Fibroblast of gingiva (primary cell): ENCODE measurements at places on chromosomes 2 and 18.
A peak's percentile ranks its signal among the peaks of the same experiment; 100 is the strongest.

- no peak for DNase-seq
These were observed 162.1 kb downstream of the SEPTIN10 start for GRCh38 chr2:109451671-109452070.

GRCh38 chr2:1599301-1600085, 144.8 kb downstream of the PXDN start:
- DNase-seq, result no peak

- no peak for DNase-seq
These were observed 40.3 kb downstream of the CLASP1 start for GRCh38 chr2:121608967-121609366.

DNA sequence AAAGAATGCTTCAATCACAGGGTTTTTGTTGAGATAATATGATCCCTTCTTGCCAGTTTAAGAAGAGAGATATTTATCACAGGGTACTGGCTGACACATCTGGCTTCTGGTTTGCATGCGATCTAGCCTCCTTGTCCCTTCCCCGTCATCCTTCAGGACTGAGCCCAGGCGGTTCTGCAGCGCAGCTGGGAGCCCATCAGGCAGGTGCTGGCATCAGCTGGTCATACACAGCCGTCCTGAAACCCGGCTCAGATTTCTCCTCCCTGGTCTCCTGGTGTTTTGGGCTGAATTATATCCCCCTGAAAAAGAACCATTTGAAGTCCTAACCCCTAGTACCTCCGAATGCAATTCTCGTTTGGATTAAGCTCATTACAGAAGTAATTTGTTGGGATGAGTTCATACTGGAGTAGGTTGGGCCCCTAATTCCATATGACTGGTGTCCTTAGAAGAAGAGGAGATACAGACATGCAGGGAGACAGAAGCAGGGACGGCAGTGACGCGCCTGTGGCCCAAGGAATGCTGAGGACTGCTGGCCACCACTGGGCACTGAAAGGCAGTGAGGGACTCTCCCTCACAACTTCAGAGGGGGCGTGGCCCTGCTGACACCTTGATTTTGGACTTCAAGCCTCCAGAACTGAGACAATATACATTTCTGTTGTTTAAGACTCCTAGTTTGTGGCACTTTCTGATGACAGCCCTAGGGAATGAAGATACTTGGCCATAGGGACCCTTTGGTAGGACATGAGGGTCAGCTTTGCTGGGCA, 83.9 kb upstream of the ODC1 start:
- no peak for DNase-seq

GRCh38 chr2:55301277-55301676, 32.2 kb upstream of the MTIF2 start:
- DNase-seq, result no peak

DNA sequence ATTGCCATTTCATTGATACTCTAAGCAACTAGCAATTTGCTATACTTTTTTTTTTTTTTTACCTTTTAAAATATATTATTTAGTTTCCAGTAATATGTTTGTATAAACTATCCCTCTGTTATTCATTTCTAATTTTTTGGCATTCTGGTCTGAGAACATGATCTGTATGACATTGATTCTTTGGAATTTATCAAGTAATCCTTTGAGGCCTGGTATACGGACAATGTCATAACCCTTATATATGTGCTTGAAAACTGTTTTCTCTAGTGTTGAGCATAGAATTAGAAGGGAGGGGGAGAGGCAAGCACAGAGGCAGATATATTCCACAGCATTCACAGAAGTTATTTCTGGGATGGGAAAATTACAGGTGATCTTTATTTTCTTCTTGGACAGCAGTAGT, 48.2 kb upstream of the POLE4 start:
- DNase-seq, result no peak

DNA sequence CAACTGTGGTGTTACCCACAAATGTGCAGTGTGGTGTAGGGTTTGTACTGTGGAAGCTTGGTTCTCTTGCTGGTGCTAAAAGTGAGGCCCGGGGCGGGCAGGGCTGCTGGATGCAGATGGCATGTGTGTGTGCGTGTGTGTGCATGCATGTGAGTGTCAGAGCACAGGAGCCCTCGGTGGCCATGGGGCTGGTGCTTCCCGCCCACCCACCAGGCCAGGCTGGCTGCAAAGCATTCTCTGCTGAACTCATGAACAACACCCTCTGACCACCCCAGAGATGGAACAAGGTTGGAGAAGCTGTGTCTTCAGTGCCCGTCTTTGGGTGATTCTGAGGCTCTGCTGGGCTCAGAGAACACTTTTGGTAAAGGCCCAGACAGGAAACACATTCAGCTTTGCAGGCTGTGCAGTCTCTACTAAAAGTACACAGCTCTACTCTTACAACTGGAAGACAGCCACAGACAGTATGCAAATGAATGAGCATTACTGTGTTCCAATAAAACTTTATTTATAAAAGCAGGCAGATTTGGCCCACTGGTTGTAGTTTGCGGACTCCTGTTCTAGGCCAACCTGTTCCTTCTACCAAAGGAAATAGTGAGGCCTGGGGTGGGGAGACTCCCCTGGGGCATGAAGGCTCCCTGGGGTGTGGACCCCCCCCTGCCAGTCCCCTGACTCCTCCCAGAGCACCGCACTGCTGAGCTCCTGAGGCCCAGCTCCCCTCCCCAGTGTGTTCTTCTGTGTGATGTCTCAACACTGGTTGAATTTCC, 225.3 kb upstream of the HDAC4 start:
- DNase-seq, result no peak

DNA sequence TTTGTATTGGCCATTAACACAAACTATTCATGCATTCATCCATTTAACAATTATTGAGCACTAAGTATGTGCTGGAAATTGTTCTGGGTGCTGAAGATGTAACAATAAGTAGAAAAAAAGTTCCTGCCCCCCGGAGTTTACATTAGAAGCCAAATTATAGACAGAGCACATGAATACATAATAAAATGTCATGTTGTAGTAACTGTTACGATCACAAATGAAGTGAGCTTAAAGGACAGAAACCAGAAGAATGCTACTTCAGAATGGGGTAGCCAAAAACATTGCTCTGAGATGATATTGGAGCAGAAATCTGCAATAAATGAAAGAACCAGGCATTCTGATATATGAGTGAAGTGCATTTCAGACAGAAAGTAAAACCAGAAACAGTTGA, 256.0 kb upstream of the SETBP1 start:
- no peak for DNase-seq

- no peak for DNase-seq
These were observed 618 bp downstream of the POLR2D start for GRCh38 chr2:127857265-127857808.

DNA sequence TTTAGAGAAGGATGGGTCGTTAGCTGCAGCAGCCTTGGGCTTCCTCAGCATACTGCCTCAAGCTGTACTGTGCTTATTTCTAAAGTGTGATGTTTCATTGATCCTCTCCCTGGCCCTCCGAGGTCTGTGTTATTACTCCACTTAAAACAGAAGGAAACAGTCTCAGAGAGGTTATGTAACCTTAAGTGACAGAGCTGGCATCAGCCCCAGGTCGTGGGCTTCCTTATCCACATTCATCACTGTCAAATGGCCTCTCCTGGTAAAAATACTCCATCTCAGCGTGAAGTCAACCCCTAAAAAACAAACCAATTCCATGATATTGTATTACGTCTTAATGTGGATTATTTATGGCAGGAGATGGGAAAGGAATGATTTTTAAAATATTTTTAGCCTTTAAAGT, 153.3 kb upstream of the NOSTRIN start:
- DNase-seq, result no peak

- DNase-seq, result no peak
These were observed 66.9 kb downstream of the ACVR1 start for GRCh38 chr2:157809212-157809611.

DNA sequence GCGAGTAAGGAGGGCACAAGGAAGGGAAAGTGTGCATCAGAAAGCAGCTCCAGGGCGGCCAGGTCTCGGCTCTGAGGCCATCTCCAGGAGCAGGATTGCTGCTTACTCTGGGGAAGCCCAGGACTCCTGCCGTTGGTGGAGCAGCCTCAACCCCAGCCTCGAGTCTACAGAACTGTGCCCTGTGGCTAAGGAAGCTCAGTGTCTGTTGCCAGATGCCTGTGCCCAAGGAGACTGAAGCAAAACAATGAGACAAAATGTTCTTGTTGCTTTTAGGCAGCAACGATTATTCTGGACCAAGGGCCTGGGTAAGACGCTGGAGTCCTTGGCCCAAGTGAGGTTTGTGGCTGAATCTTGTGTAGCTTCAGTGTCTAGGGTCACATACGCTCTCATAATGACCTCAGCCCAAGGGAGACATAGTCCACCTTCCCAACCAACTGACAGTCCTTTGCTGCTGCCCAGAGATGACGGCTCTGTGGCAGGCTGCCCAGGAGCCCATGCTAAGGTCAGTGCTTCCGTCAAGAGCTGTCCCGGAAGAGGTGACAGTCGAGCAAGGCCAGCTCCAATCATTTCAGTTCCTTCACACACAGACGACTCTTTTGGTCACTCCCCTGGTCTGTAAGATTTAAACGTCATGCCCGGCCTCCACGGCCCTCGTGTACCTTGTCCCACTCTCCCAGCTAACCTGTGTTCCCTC, 223.8 kb downstream of the TTC32 start:
- peak; percentile 9 for DNase-seq

GRCh38 chr2:6992794-6993228, 75.6 kb downstream of the RNF144A start:
- no peak for DNase-seq

DNA sequence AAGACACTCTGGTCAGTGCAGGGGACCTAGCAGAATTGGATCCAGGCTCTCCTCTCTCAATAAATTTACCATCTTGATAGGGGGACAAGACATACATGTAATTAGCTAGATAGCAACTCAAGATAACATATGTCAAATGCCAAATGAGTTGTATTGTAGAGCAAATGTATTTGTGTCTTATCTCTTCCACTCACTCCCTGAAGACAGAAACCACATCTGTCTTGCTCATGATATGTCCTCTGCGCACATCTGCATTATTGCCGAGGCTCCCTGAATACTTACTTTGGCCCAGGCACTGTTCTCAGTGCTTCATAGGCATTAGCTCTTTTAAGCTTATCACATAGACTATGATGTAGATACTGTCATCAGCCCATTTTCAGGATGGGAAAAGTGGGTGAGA, 122.9 kb upstream of the GATA6 start:
- no peak for DNase-seq

DNA sequence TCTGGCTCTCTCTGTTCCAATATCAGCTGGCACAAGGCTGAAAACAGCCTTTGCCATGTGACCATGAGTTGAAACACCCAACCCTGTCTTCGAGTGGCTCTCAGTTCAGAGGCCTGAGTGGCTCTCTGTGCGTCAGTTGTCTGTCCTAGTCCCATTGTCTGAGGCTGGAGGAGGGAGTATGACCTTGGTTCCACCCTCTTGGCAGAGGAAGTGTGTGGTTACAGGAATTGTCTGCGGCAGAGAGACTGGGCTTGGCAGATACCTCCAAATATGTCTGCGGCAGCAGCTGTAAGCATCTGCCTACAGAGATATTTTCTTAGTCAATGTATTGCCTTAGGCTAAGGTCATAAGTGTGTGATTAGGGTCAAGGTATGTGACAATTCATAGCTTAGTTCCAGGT, 32.6 kb downstream of the CNGA3 start:
- peak; percentile 31 for DNase-seq

DNA sequence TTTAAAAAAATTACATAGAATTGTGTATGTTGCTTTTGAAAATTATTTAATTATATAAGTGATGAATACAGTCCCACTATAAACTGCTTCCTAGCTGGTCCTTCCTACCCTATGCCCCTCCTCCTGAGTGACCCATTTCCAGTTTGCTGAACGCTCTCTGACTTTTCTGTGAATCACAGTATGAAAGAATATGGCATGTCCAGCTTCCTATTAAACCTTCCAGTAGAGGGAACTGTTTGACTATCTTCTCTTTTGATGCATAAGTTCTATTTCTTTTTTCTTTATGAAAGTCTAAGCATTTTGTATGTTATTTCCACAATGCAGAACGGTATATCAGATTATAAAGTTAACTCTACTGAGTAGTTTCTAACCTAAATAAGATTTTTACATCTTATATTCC, 41.3 kb downstream of the PSMG2 start:
- peak; percentile 68 for DNase-seq

- DNase-seq, result no peak
These were observed 61.1 kb upstream of the IGFBP5 start for GRCh38 chr2:216756435-216756834.

- DNase-seq, result no peak
These were observed 773.0 kb upstream of the HS6ST1 start for GRCh38 chr2:129091620-129092019.

GRCh38 chr18:34729740-34730355, 19.8 kb downstream of the DTNA start:
- peak; percentile 34 for DNase-seq

DNA sequence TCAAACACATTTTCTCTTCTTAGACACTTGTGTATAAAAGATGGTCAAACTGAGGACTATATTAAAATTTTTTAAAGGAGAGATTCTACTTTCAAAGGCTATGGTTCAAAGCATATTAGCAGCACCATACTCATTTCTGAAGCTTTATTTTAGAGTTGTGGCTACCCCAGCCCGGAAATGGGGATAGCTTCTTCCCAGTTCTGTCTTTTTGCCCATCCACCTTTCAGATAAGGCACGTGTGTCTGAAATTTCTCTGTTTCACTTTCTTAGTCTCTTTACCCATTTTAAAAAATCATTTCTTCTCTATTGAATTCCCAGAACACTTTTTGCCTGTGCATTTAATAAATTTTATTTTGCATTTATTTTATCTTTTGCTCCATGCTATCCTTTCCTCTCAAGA, 431.5 kb downstream of the RNF144A start:
- no peak for DNase-seq

DNA sequence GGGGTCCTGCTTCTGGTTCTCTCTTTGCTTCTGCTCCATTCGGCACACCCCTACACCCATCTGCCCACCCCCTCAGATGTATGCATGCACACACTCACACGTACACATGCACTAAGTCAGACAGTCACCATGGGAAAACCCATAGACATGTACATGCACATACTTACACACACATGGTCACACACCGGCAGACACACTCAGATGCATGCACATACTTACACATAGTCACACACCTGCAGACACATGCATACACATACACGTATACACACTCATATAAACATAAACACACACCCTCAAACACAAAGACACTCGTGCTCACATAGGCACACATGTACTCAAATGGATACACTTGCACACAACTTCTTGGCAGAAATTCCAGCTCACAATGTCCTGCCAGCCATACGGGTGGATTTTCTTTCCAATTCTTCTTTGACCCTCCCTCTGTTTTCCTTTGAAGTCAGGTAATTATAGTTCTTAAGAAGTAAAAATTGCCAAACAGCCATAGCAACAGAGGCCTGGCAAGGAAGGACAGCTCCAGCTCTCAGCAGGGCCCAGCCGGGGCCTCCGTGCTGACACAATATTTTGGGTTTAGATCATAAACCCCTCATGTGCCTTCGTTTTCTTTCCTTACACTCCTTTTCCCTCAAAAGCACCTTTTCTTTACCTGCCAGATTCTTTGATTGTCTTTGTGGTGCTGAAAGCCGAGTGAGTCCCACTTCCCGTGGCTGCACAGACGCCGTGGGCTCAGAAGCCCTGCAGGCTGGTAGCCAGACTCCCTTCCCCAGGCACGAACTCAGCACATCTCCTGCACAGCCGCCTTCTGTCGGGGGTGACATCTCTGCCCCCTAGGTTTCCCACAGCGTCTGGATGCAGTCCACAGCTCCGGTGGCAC, 195.7 kb downstream of the ARL4C start:
- no peak for DNase-seq

GRCh38 chr18:33603454-33603853, 25.4 kb downstream of the ASXL3 start:
- DNase-seq, result no peak
